ENCODE measurements at places on chromosomes 12 and 14.

DNA sequence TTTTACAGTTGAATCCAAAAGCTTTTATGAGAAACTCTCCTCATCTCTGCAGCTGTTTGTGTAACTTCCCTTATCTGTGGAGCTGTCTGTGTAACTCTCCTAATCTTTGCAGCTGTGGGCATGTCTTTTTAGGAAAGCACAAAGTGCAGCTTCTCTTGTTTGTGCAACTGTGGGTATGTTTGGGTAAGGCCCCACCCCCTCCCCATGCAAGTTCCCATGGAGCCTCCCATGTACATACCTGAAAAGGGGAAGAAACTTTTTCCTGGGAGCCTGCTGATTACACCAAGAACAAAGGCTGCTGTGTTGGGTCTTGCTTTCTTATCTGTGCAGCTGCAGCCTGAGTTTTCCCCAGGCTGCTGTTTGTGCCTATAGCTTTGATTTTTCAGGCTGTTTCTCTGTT is 42.7 kb upstream of the CDKN3 start:
- DNase-seq: no peak

DNA sequence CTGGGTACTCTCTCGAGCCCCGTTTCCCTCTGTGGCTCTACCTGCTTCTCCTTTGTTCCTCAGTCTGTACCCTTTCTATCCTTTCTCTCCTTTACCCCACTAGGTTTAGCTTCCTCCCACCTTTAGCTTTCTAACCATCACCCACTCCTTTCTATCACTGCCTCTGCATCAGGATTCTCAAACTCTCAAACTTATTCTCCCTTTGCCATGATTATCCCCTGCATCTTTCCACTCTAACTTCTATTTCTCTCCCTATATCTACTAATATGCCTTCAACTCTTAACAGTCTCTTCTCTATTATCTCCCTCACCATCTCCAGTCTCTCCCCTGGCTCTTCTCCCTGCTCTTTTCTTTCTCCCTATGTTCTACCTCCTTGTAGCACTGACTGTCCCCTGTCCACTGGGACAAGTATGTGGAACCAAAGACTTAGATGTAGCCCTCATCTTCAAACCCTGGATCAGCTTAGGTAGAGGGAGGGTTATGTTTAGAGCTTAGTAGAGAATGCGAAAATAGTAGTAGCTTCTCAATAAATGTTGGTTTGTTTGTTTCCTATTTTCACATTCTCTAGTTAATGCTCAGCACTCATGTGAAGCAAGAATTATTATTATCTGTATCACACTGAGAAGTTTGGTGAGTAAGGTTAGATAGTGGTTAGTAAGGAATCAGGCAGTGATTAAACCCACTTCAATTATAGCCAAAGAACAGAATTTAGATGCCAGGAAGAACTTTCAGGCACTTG is 3.4 kb downstream of the GDF11 start:
- no peak for DNase-seq

- no peak for DNase-seq
Measured at GRCh38 chr14:67464879-67465278, 23.6 kb downstream of the TMEM229B start.

DNA sequence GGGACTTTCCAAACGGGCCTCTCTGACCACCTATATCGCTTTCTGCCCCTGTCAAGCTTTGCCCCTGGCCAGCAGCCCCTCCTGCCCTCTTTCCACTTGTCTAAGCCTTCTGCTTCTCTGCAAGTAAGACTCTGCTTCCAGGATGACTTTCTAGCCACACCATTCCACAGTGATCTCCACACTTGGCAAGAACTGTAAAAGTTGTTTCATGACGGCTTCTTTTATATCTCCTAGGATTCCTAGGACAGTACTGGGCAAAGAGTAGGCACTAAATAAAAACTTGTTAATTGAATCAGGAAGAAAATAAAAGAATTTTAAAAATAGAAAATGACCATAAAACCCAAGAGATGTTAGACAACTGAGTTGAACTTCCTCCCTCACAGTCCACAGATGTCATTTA is 1.8 kb upstream of the PTPN21 start:
- DNase-seq: no peak

DNA sequence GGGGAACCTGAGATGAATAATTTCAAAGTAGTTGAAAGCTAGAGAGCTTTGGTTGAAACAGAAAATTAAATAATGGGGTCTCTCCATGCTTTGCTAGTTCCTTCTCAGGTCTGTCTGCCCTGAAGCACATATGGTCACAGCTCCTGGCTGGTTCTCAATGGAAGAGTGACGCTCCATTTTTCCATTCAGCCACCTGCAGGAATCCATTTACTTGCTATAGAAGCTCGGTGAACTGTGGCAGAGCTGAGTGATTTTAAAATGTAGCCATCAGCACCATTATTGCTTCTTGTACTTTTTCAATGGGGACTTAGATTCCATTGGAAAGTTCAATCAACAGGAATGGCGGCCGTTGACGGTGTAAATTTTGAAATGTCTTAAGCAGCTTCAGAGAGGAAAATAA is 525.2 kb downstream of the GLT1D1 start:
- DNase-seq: no peak

DNA sequence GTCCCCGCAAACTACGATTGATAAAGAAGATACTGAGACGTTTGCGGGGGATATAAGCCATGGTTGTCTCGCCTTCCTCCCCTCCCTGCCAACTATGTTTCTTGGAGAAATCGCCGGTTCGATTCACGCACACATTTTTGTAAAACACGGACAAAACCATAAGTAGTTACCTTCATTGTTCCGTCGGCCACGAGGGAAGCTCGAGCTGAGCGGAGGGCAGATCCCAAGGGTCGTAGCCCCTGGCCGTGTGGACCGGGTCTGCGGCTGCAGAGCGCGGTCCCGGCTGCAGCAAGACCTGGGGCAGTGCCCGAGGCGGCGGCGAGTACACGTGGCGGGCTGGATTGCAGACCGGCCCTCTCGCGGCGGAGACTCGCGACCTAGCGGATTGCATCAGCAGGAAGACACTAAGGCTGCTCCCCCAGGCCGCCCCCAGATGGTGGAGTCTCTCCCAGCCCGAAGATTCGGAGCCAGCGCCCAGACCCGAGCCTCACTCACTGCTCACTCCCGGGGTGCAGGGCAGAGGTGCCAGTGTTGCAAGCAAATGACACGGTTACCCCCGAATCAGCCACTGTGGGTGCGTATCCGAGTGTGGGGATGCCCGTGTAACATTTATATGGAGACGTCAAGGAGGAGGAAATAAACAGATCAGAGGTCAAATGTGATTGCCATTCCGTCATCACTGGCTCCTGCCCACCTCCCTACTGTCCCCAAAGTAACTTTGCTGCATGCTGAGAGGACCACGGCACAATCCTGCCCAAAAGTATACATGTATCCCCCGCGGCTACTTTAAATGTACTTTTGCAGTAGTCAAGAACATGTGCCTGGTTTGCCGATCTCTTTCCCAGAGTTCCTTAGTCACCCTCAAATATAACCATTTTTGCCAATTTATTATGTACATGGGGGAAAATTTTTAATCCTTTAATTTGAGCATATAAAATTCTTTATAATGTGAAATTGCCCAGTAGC is at the start of gene BCAT1:
Gene BCAT1 (minus strand): TSS at position 345 of the 966 bp plus-strand sequence. CDS start 169 bp downstream, at position 176.
- DNase-seq: no peak

DNA sequence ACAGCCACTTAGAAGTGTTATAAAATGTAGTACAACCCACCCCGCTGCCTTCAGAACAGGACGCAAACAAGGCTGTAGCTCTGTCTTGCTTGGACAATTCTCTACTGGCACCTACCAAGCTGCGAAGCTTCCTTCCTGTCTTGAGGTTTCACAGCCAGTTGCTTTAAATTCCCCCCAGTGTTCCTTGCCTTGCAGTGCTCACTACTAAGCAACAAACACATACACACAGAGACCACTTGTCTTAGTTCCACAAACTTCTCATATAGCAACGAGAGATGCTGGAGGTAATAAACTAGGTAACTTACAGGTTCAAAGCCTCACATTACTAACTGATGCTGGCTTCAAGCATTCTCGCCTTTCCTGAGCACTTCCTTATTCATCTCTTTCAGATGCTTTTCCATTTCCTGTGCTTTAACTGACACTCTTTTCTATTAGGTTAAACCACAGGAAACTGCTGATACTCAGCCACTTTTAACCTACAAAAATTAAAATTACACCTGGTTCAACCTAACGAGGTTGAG is 91.5 kb upstream of the PTGDR start:
- no peak for DNase-seq

DNA sequence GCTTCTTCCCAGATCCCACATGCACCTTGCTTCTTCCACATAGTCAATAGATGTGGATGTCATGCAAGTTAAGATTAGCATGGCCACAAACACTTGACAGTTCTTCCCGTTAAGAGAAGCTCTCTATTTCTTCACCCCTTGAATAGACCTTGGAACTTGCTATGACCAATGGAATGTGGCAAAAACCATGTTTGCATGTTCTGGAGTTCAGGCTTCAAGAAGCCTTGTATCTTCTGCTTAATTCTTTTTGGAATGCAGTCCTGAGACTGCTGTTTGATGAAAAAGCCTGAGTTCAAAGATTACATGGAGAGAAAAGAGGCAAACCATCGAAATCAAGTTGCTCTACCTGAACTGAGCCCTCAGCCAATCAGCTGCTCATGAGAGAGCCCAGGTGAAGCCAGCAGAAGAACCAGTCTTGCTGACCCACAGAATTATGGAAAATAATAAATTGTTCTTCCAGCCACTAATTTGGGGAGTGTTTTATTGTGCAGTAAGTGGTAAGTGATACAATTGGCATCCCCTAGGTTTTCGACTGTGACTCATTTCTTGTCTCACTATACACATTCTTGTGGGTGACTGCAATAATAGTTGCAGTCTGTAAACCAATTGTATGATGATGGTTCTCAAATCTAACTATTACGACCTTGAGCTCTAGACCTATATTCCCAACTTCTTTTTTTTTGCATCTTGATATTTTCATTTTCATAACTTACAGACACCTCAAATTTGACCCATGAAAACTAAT is 12.6 kb downstream of the RASSF9 start:
- DNase-seq: peak; percentile 49

DNA sequence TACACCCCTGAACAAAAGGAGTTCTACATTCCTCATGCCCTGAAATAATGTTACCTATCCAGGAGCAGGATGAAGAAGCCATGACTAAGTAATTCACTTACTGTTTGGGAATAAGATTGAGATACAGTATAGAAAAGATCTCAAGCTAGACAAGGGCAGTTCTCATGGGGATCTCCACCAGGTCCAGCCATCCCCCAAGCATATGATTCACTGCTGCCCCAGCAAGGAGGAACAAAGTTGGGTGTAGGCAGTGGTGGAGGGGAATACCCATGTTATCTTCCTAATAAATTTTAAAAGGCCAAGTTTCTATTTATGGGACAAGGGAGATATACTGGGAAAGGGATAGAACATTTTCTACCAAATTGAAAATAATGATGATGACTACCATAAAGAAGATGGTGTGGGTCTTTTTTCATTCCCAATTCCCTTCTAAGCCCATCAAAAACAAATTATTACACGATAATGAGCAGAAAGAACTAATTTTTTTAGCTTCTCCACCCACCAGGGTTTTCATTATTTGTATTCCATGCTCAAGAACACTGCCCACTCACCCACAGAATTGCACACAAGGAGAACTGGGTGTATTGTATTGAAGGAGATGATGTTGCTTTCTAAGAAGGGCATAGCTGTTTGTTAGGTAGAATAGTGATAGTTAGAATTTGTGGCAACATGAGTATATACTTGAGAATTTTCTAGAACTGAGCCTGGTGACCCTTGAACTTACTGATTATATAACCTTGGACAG is 204.6 kb downstream of the BTG1 start:
- no peak for DNase-seq

DNA sequence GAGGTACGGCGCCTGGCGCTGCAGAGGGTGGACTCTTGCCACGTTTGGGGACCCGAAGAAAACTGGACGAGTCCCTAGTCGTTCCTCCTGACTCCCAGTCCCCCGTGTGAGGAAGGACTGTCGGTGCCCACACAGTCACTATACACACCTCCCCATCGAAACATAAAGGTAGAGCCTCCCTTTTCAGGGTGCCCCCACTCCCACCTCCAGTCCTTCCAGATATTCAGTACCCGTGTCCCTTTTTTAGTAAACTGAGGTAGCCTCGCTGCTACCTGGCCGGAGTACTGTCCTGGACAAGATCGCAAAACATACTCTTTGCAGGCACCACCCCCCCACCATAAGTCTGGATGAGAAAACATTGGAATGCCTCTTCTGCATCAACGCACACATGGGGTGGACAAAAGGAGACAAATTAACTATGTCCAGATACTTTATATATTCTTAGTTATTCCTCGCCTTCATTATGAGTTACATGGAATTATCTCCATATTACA is 610 bp upstream of the KMT2D start:
- DNase-seq: no peak

GRCh38 chr14:50624447-50624846 is 43.7 kb downstream of the SAV1 start:
- no peak for DNase-seq

GRCh38 chr14:98170575-98170974 is 1101.4 kb downstream of the BCL11B start:
- no peak for DNase-seq

- DNase-seq: no peak
Measured at GRCh38 chr14:94960285-94961001, 190.5 kb upstream of the GSC start.

- DNase-seq: no peak
Measured at GRCh38 chr12:90695415-90695814, 259.6 kb downstream of the CCER1 start.

DNA sequence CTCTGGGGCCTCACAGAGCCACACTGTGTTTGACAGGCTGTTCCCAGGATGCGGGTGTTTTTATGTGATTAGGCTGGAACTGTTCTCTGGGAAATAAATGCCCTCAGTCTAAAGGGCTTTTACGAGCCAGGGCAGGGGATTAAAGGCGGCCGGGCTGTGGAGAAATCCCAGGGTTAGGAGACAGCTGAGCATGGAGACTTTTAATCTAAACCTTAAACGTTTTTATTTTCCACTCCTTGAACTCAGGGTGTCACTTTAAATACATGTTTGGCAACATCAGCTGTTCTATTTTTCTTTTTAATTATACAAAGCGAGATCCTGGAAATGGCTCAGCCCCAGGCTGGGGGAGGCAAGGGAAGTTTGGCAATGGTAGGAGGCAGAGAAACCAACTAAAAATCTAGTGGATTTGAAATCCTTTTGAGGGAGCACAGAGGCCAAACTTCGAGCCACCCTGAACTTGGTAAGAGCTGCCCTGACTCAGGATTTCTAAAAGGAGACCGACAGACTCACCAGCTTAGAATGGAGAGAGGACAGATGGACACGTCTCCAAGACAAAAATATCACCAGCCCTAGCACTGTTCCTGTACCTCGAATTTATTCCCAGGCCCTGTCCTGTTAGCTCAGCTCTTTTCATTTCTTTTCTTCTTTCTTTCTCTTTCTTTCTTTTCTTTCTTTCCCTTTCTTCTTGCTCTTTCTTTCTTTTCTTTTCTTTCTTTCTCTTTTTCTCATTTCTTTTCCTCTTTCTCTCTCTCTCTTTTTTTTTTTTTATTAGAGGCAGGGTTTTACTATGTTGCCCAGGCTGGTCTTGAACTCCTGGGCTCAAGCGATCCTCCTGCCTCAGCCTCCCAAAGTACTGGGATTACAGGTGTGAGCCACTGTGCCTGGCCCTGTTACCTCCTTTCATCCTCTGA is 15.8 kb upstream of the ORAI1 start:
- no peak for DNase-seq

DNA sequence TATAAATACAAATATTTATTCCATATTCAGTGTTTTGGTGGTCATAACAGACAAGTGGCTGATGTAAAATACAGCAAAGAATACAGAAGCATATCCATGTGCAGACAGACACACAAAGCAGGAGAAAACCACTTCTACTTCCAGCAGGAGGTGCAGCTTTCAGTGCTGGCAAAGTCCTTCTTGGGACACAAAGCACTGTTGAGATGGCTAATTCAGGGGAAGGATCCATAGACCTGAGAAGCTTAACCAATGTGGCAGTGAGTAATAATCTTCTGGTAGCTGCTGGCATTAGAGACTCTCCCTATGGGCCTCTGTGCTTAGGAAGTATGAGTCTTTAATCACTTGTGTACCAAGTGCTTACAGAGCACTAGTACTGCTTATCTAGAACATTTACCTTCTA is 26.8 kb downstream of the AMN1 start:
- DNase-seq: no peak
